GOT3 (cell line): ENCODE measurements at places on chromosomes 1 and 21.

GRCh38 chr1:53089478-53090226 lies 27.6 kb downstream of the PODN start:
- no peak for DNase-seq

DNA sequence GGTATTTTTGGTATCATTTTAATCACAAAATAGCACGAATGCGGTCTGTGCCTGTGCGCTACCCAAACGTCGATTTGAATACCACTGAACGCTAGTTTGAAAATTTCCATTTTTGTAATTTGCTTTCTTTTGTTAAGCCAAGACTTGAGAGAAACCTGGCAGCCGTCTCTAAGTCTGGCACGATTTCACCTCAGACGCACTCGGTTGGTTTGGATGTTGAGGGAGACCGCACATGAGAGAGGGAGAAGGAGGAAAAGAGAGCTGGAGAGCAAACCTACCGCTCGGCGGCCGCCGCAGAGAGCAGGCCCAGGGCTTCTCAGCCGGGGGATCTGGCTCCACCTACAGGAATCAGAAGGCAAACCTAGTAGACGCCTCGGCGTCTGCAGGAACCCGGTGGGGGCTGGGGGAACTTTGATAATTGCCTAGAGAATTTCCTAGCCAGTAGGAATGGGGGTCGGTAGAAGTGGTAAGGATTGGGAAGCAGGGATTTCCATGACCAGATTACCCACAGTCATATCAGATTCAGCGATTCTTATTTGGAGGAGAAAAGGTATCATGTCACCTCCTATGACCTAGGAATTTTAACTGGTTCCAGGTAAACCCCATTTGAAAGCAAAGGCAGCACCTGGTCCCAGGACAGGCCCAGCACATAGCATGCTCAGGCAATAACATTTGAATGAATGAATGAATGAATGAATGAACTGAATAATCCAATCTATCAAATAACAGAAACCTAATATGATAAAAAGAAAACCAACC lies 83.2 kb downstream of the TM2D1 start:
- peak; percentile 51 for DNase-seq

- DNase-seq: no peak
These were observed 507.1 kb upstream of the ZRANB2 start for GRCh38 chr1:71587961-71588360.

DNA sequence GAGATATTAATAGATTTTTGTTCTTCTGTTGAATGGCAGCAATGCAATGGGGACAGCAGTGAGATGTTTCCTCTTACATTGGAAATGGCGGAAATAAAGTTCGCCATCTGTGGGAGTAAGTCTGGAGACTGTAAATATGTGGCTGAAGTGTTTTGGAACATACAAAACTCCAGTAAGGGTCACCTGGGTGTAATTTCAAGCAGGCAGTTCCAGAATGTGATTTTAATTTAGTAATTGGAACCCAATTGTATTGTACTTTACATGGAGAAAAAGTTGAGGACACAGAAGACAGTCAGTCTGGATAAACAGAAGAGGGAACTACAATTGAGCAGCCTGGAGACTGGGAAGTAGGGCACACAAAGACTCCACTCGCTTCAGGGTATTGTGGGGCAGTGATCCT lies 108.6 kb downstream of the NTMT2 start:
- DNase-seq: no peak

- DNase-seq: no peak
These were observed 9.4 kb downstream of the LHX4 start for GRCh38 chr1:180239145-180240096.

- no peak for DNase-seq
These were observed 11.5 kb downstream of the MAEL start for GRCh38 chr1:167000546-167000945.

- no peak for DNase-seq
These were observed 1143.6 kb upstream of the ADGRL2 start for GRCh38 chr1:80657044-80657643.

DNA sequence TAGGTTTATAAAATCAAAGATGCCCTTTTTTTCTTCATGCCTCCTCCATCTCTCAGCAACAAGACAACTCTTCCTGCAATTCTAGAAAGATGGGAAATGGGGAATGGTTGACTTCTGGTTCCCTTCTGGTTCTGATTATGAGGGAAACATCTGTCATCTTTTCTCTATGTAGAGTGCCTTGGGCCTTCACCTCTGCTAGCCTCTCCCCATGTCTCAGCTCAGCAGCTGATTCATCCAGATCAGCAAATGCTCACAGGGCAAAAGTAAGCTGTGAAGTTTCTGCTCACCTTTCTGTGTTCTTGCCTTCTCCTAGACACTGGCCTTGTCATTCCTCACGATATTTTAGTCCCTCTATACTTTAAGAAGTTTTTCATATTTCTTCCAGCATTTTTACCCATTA lies 17.8 kb upstream of the BECN2 start:
- no peak for DNase-seq

DNA sequence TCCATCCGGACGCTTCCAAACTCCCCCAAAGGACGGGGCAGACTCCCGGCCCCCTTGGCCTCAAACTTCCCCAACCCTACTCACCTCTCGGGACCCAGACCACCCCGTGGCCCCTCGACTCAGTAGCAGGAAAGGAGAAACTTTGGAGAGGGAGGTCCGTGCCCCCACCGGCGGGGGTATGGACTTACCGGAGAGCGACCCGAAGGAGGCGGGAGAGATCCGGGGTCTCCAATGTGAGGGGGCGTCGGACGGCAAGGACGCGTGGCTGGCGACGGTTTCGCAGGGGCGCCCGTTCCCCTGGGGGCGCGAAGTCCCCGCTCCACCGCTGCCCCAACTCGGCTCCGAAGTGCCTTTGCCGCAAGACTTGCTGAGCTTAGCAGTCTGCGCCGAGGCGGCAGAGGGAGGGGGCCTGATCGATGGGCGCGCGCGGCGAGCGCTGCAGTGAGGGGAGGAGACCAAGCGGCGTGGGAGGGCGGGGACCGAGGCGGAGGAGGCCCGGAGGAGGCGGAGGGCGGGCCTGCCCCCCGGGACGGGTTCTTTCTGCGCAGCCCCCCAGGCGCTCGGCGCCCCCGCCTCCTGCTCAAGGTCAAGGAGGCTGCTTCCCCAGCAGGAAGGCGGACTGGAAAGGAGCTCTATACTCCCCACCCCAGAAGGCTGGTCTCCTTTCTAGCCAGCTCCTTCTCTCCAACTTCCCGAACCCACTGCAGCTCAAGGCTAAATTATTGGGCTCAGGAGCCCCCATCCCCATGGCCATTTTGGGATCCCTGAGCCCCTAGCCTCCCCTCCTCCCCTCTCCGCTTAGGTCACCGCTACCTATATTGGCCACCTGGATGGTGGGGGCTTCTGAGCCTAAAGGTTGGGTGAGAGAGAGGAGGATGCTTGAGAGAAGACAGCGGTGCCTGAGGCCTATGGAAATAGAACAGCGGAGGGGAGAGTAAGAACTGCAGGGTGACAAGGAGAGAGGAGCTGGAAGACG lies at the start of gene SYT2:
Gene SYT2, minus strand, starts transcription at position 385 of the 976 bp plus-strand sequence. CDS start 104,682 bp downstream, outside the sequence.
- DNase-seq: no peak

DNA sequence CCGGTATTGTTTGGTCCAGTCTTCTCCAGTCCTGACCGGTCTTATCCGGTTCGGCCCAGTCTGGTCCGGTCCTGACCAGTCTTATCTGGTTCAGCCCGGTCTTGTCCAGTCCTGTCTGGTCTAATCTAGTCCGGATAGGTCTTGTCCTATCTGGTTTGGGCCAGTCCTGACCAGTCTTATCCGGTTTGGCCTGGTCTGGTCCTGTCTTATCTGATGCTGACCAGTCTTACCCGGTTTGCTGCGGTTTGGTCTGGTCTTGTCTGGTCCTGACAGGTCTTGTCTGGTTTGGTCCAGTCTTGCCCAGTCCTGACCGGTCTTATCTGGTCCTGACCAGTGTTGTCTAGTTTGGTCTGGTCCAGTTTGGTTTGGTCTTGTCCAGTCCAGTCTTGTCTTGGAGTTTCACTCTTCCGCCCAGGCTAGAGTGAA lies 30.1 kb downstream of the DHX9 start:
- DNase-seq: no peak

- DNase-seq: no peak
These were observed 88.5 kb upstream of the ETV3 start for GRCh38 chr1:157226739-157227138.

DNA sequence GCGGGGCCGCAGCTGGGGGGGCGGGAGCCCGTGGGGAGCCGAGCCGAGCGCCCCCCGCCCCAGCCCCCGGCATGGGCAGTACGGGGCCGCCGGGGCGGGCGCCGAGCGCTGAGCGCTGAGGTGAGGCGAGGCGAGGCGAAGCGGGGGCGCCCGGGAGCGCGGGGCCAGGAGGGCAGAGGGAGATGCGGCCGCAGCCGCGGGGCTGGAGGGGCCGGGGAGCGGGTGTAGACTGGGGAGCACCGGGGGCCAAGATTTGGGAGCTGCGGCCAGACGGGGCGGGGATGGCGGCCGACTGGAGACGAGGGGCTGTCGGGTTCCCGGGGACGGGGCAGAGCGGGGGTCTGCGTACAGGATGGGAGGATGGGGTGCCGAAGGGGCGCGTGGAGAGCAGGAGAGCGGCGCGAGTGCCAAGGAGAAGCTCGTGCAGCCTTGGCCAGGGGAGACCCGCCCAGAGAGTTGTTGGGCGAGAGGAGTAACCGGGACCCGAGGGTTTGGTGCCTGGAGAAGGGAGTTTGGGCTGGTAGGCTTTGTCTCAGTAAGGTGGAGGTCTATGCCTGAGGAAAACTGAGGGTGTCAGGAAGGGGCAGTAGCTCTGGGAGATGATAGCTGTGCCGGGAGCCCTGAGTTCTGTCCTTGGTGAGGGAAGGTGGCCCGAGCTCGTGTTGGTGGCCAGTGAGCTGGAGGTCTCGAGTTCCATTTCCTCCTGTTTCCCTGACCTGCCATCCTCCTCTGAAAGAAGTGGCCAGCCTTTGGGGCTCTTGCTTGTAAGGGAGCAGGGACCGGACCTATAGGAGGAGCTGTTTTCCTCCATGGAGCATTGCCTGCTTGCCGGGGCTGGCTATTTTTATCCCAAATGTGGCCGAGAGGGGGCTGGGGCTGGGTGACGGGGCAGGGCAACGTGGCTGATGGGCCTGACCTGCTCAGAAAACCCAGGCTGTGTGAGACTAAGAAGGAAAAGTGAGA lies 539 bp downstream of the ATP8B2 start:
- DNase-seq: peak; percentile 59

DNA sequence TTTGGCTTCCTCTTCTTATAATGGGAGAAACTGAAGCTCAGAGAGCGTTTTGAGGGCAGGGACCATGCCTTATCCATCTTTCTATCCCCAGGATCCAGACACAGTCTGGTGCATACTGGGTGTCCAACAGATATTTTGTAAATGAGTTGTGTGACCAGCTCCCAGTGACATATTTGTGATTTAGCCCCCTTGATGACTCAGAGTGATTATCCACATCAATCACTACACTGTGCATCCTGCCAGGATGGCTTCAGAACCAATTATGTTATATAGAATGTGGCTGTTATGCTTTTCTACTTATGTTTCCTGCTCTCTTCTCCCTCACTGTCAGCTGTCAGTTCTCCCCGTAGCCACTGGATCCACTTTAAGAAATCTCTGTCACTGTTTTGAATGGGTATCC lies 11.3 kb downstream of the OLFML3 start:
- no peak for DNase-seq

DNA sequence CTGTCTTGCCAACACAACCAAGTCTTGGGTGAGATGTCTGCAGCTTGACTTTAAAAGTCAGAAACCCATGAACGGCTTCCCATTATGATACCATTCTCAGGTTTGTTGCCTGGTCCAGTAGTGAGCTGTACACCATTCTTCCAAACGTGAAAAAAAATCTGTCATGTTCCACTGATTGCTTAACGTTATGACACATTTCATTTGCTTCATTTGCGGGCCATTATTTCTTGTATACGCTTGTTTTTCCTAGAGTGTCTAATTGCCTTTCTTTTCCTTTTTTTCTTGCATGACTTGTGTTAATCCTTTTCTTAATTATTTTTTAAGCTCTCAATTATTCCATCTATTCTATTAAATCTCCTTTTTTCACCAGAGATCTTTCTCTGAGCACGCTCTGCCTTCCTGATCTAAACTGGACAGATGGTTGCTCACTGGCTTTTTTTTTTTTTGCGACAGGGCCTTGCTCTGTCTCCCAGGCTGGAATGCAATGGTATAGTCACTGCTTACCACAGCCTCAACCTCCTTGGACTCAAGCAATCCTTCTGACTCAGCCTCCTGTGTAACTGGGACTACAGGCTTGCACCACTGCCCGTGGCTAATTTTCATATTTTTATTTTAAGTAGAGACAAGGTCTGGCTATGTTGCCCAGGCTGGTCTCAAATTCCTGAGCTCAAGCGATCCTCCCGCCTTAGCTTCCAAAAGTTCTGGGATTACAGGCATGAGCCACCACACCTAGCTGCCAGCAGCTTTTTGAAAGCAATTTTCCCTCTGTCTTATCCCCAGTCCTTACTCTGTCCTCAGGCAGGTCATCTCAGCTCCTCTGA lies 31.7 kb upstream of the CAMTA1 start:
- DNase-seq: no peak
